Hematopoietic multipotent progenitor cell (in vitro differentiated cells): ENCODE measurements at places on chromosomes 5 and 9. TPM values are rescaled to one million over a fixed set of nuclear protein-coding genes. Genes with fewer than 3 reads are reported as not detected.

- DNase-seq: no peak
Measured at GRCh38 chr9:136430588-136431234, 8.9 kb downstream of the INPP5E start.

DNA sequence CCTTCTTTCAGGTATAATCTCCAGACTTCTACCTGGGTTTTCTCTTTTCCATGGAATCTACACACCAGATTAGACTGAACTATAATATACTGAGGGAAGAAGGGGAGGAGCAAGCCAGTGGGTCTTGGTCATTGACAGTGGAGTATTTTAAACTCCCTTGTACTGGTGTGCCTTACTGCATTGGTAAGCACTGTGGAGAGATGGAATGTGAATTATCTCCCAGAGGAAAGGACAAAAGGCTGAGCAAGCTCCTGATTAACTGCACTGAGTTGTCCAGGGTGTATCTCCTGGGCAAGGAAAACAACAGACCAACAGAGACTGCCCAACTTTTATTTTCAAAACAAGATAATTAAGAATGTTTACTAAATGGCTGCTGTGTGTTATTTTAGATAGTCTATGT, 29.8 kb upstream of the SLCO6A1 start:
- DNase-seq: no peak

- peak; percentile 22 for DNase-seq
Measured at GRCh38 chr9:68895741-68896478, 118.0 kb downstream of the PRKACG start.

- DNase-seq: no peak
Measured at GRCh38 chr9:24095246-24095645, 269.2 kb upstream of the ELAVL2 start.

DNA sequence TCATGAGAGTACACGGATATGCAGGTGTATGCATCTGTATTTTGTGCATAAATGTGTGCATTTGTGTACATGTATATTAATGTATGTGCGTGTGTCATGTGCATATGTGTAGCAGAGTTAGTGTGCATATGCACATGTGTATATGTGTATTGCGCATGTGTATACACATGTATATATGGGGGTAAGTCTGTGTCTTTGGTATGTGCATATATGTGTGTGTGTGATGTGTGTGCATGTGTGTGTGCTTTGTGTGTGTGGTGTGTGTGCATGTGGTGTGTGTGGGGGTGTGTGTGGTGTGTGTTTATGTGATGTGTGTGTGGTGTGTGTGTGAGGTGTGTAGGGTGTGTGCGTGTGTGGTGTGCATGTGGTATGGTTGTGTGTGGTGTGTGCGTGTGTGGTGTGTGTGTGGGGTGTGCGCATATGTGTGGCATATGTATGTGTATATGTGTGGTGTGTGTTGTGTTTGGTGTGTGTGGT, 13.1 kb upstream of the CTSL start:
- no peak for DNase-seq

- DNase-seq: no peak
Measured at GRCh38 chr5:74402553-74402952, 238.0 kb downstream of the ENC1 start.

- no peak for DNase-seq
Measured at GRCh38 chr5:94910721-94911120, 292.3 kb downstream of the SLF1 start.

Gene HK3
- total RNA-seq: 3.5 TPM

Gene MEF2C
- total RNA-seq: 98.0 TPM

Gene ARL10
- total RNA-seq: 17.8 TPM
